ENCODE measurements at places on chromosomes 7 and 10.

- no peak for DNase-seq
Observed at GRCh38 chr7:15248514-15248913, 313.3 kb downstream of the AGMO start.

- DNase-seq, result no peak
Observed at GRCh38 chr7:137935884-137936508, 65.9 kb downstream of the CREB3L2 start.

DNA sequence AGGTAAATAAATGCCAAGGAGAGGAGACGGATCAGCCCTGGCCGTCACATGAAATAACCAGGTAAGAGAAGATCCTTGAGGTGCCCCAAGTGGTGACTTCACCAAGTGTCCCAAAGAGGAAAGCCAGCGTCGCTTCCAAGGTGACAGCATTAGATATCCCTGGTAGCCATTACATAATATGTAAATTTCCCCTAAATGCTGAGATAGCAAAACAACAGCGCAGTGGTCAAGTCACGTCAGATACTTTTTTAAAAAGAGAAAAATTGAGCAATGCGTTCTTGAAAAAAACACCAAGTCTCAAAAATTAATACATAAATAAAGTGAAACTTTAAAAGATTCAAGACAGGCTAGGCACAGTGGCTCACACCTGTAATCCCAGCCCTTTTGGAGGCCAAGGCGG, 100.2 kb downstream of the HTR5A start:
- DNase-seq, result no peak

DNA sequence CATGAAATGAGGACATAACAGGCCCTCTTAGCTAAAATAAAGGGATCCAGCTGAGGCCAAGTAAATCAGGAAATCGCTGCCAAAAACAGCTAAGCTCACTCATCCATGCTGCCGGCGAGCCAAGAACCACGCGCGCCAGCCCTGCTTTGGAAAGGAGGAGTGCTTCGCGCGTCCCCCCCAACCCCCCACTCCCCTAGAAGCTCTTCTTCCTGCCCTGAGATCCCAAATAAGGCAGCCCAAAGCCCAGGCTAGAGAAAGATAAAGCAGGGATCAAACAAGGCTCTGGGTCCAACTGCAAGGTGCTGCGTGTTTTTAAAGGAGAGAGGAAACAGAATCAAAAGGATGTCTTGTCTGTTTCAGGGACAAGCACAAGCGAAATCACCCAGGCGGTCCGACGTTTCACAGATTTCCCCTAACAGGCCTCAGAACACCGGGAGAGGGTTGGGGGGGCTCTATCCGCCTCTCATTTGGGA, 168.3 kb upstream of the AUTS2 start:
- DNase-seq, result no peak

- DNase-seq, result peak; percentile 11
Observed at GRCh38 chr10:103546401-103546800, 52.9 kb downstream of the NEURL1 start.

- no peak for DNase-seq
Observed at GRCh38 chr7:139682136-139683013, 95.4 kb downstream of the HIPK2 start.

GRCh38 chr7:129902788-129903422, 49.9 kb downstream of the UBE2H start:
- no peak for DNase-seq

DNA sequence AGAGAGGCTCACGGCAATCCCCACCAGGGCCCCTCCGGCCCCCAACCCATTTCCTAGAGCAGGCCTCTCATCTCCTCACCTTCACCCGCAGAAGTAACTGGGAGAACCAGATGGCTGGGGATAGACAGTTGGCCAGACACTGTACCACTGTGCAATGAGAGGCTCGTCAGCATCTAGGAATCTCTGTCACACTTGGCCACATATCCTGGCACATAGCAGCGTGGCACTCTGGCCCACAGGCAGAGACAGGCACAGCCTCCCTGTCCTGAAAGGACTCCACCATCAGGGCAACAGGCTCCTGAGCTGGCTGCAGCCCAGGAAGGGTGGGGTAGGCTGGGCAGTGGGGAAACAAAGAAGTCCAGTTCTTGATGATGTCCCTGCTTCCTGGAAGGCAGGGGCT, 45.8 kb downstream of the C10orf143 start:
- no peak for DNase-seq

DNA sequence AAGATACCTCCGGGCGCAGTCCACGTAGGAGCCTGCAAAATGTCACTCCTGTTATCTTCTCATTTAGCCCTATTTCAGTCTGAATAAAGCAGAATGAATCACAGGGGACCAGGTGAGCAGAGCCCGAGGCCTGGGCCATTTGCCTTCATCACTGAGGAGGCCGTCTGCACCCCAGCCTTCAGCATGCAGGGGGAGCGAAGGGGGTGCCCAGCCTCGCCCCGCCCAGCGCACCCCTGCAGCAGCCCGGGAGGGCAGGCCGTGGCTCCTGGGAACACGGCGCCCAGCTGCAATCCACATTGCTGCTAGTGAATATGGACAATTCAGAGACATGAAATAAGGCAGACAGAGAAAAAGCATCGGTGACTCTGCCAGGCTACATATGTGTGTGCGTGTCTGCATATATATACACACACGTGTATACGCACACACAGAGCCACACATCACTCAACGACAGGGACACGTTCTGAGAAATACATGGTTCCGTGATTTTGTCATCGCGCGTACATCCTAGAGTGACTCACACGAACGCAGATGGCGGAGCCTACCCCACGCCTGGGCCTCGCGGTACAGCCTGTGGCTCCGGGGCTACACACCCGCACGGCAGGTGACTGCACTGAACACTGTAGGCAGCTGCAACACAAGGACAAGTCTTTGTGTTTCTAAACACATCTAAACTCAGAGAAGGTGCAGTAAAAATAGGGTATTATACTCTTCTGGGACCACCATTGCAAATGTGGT, 15.2 kb upstream of the ELFN1 start:
- DNase-seq, result no peak

- no peak for DNase-seq
Observed at GRCh38 chr7:44291733-44292419, 33.5 kb downstream of the CAMK2B start.

DNA sequence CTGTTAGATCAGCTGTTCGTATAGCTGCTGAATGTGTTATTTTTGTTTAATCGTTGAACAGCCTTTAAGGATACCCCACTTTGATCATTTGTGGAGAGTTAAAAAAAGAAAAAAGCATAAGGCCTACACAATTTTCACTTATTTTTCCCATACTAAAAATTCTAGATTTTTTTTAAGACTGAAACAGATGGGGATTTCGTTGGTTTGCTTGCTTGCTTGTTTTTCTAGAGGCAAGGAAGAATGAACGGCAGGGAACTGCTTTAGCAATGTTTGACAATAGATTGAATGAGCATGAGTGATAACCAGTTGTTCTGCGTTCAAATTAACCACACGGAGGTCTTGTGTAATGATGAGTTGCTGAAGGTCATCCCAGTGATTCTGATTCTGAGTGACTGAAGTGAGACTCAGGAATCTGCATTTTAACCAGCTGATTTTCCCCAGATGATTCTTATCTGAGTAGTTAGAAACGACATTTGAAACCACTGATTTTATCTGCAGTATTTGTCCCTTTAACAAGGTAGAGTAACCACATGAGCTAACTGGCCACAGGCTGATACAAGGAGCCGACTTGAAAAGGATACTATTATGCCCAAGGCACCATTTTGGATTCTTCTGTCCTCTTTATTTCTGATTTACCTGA, 85.9 kb downstream of the GPR37 start:
- DNase-seq, result no peak

GRCh38 chr7:77833136-77833535, 34.6 kb downstream of the PHTF2 start:
- no peak for DNase-seq

DNA sequence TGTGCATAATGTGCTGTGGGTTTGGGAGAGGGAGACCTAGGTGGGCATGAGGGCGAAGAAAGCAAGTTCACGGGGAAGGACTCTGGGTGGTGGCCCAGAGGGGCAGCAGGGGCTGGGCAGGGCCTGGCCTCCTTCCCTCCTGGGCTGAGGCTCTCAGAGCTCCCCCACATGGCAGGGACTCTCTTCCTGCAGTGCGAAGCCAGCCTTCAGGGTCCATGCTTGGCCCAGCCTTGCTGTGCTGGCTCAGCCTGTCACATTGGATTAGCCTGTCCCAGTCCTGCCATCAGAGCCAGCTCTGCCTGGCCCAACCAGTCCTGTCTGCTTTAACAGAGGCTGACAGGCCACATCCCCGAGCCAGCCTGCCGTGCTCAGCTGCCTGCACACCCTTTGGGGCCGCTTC, 20.4 kb upstream of the ZNF488 start:
- DNase-seq, result no peak

DNA sequence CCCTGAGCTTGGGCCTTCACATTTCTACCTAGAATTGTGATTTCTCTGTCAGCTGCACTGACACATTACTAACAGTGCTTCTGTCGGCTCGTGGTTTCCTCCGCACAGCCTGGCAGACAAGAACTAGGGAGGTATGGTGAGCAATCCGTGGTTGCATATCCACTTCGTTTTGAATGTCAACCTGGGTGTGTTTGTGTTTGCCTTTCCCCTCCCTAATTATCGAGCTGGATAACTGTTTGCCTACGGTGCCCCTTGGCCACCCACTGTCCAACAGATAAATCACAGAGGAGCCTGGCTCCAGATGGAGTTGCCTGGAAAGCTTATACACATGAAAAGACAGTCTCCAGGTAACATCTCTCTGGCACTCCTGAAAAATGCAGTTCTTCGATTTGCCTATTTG, 228.8 kb downstream of the TRIL start:
- DNase-seq, result no peak

DNA sequence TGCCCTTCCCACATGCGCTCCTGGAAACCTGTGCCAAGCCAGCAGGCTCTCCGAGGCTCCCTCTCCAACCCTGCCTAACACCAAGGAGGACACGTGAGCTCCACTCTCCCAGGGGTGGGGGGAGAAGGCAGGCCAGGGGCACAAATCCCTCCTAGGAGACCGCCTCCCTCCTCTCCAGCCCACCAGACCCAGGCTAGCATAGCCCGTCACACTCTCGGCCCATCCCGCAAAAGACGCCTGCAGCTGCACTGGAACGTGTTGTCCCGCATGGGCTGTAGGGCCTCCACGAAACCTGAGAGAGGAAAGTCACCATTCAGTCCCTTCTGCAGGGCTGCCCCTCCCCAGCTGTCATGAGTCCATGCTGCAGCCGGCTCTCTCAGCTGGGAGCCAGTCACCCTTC, 126.3 kb downstream of the MAD1L1 start:
- no peak for DNase-seq

- no peak for DNase-seq
Observed at GRCh38 chr7:195010-195829, 2.8 kb downstream of the FAM20C start.

GRCh38 chr10:87079106-87079836, 15.4 kb downstream of the GLUD1 start:
- no peak for DNase-seq

DNA sequence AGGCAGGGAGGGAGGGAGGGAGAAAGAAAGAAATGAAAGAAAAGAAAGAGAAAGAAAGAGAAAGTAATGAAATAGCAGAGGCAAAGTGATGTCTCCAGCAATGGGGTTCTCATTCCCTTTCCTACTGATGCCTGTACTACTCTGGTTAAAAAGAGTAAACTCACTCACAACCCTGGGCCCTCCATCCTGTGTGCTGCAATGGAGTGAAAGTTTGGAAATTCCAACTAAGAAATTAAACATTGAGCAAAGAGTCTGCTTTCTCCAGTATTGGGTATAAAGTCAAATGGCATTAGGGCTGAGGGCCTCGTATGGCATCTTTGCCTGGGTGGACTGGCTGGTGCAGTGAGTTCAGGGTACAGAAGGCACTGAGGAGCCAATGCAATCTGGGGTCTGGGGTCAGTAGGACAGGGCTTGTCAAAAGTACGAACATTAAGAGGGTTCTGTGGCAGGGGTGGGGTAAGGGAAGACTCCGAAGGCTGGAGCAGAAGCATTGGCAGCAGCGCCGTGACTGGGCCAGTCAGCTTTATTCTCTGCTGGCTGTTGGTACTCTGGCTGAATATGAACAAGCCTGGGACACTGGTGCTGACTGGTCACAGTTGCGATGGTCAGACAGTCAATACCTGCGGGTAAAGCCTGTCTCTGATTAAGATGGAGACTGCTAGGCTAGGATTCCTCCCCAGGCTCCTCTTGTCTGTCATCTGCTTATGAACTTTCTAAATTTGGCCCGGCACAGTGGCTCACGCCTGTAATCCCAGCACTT, 24.1 kb upstream of the TNS3 start:
- DNase-seq, result no peak

GRCh38 chr7:136064081-136064480, 86.9 kb upstream of the MTPN start:
- no peak for DNase-seq

DNA sequence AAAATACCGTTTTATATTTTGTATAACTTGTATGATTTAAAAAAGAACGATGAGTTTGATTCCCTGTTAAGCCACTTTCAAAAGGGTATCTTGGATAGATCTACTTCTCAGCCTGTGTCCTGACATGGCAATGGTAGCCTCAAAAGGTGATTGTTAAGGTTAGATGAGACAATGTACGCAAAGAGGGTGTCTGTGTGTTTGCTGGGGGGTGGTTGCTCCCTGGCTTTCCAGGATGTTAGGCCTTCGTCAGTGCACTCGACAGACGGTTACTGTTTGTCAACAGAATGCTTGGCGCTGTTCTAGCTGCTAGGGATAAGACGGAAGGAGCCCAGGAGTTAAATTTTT, 90.3 kb downstream of the NEURL1 start:
- DNase-seq, result no peak

DNA sequence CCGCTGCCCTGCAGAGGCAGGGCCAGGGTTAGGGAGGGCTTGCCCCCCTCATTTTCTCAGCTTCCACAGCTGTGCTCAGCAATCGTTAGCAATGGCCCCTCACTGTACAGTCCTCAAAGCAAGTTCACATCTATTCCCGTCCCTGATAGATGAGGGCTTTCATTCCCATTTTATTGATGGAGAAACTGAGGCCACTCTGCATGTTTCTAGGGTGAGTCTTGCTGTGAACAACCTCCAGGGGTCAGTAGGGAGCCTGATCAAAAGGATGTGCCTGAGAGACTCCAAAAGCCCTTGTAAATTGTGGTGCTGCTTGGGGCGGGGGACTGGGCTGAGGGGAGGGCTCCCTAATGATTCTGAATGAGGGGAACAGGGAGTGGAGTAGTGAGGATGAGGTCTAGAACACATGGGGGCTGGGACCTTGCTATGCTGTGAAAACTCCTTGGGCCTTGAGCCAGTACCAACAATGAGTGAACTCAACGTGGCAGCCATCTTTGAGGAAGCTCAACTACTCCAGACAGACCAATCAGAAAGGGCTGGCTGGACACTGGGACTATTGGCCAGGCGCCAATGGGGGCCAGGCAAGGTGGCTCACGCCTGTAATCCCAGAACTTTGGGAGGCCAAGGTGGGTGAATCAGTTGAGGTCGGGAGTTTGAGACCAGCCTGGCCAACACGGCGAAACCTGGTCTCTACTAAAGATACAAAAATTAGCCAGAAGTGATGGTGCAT, 6.7 kb upstream of the GRIFIN start:
- no peak for DNase-seq

GRCh38 chr10:42488416-42488815, 150.0 kb downstream of the ZNF33B start:
- DNase-seq, result no peak
